ENCODE measurements at places on chromosomes 5 and 9.

- DNase-seq, result peak; percentile 73
These were observed 305.1 kb downstream of the PSAT1 start for GRCh38 chr9:78601957-78602565.

- DNase-seq, result no peak
These were observed 25.9 kb downstream of the RUSC2 start for GRCh38 chr9:35515766-35516165.

DNA sequence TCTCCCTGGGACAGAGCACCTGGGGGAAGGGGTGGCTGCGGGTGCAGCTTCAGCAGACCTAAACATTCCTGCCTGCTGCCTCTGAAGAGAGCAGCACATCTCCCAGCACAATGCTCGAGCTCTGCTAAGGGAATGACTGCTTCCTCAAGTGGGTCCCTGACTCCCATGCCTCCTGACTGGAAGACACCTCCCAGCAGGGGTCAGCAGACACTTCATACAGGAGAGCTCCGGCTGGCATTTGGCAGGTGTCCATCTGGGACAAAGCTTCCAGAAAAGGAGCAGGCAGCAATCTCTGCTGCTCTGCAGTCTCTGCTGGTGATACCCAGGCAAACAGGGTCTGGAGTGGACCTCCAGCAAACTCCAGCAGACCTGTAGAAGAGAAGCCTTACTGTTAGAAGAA is 77.2 kb downstream of the SLCO6A1 start:
- DNase-seq, result no peak

DNA sequence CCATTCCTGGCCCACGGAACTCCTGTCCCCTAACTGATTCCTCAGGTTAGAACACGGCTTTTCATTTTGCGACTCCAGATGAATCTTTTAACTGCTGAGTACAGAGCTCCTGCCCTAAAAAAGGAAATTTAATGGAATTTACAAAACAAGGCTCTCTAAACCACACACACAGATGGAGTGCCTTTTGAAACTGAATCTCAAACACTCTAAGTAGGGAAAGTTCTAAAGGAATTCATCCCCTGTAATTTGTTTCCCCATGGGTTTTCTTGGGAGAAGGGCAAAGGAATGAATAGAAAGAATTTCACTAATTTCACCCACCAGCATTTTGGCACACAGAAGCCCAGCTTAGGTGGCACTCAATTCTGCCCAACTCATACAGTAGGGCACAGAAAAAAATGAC is 106.5 kb downstream of the THBS4 start:
- DNase-seq, result no peak

GRCh38 chr9:96173640-96174039 is 128.3 kb downstream of the HSD17B3 start:
- no peak for DNase-seq

- DNase-seq, result no peak
These were observed 186.0 kb downstream of the NXNL2 start for GRCh38 chr9:88721025-88721424.

- no peak for DNase-seq
These were observed 253.7 kb downstream of the EPB41L4A start for GRCh38 chr5:112165399-112165798.

DNA sequence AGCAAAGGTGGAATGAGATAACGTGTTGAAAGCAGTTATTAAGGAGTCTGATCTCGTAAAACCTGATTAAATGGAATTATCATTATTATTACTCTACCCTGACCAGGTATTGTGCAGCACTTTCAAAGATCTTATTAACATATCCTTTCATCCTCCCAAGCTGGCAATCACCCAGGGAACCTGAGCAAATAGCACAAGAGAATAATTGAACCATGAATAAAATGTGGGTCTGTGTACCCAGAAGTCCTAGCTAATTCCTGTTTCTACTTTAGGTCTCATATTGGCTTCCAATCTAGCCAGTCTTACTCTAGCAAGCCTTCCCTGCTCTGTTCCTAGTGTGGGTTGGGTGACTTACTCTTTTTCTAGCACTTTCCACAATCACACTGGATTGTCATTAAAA is 162.2 kb upstream of the STK32A start:
- DNase-seq, result no peak

DNA sequence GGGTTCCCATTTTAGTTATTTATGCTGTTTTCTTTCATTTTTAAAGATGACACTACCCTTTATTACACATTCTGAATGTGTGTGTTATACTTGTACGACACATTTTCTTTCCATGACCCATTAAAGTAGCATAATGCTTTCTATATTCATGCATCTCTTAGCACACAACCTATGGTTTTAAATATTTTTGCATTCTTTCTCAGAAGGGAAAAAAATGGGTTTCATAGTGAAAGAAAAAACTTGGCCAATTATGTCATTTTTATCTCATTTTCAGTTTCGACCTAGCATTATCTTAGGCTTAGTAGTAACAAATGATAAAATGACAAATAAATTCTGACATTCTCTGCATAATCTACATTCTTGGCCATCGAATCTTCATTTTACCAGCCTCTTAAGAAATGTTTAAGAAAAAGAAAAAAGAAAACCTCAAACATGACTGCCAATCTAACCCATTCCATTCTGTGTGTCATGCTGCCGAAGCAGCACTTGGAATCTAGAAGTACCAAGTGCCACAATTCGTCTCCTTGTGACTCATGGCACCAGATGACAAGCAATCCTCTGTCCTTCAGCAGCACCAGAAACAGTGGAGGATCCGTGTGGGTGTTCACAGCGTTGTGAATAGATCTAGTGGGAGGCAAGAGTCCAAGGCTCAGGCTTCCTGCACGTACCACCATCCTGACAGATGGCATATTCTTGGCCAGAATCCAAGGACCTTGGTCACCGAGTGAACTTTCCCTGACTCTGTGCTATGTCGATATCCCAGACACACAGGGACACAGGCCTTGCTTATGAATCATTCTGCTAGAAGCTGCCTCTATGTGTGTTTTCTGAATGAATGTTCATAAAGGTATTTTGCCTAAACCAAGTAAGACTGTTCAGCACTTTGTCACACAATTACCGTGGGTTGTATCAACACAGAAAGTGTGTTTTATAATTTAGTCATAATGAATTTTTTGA is 502.7 kb downstream of the NR2F1-AS1 start:
- peak; percentile 96 for DNase-seq

DNA sequence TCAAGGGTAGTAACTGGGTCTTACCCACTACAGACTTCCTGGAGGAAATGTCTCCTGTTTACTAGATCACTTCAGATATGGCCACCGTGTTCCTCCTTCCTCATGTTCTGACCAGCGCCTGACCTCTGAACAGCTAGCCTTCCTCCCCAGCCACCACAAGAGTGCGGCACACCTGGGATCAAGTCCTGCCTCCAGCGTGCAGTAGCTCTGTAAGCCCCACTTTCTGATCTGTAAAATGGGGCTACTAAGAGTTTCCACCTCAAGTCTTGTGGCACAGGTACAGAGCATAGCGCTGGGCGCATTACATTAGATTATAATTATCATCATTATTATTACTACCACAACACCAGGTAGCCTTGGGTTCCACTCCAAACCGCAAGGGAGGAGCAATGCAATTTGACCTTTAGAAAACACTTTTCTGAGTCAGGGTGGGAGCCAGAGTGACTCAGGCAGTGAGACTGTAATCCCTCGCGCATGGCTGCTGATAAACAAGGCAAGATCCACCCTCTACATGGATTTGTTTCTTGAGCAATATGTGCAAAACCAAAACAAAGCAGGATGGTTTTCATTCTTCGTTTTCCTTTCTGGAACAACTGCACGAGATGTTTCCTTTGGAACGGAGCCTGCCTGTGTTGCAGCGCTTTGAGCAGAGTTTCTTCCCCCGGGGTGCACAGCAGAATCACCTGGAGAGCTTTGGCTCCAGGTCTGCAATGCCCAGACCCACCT is 65.0 kb upstream of the ANGPTL2 start:
- peak; percentile 99 for DNase-seq

- peak; percentile 16 for DNase-seq
These were observed 203.5 kb downstream of the ERCC6L2 start for GRCh38 chr9:96078897-96079490.

- DNase-seq, result no peak
These were observed 31.3 kb upstream of the GRIA1 start for GRCh38 chr5:153459051-153459743.

- DNase-seq, result no peak
These were observed 212.7 kb upstream of the CD180 start for GRCh38 chr5:67409126-67409777.
